ENCODE measurements at places on chromosomes 16 and 17. TPM values are rescaled to one million over a fixed set of nuclear protein-coding genes. Genes with fewer than 3 reads are reported as not detected.

- DNase-seq: peak; percentile 44
Measured at GRCh38 chr17:1095090-1095852, 84.5 kb downstream of the ABR start.

CD300LB gene
- total RNA-seq: 0.27 TPM

DNA sequence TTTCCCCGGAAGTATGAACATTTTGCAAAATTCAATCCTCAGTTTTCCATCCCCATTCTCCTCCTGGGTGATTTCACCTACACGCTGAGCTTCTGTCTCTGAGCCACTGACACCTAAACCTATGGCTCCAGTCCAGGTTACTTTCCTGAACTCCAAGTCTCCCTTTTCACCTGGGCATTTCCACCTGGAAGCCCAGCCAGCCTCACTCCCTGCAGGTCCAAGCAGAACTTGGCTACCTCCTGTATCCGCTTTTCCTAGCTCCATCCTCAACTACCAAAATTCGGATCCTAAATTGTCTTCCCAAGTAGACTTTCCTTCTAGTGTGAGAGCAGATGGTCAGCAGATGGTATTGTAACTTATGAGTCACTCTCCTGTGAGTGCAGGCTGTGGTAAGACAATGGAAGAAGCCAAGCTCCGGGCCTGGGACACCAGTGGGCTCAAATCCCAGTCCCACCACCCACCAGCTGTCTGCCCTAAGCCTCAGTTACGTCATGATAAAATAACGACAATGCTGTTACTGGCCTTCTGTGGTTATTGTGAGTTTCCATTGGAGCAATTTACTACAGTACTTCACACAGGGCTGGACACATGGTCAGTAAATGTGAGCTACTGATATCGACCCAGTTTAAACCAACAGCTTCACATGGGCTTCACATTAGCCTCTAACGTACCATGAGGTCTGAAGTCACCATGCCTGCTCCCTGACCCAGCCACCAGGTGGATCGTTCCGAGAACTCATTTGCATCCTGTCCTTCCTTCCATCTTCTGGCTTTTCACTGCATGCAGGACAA, 33.3 kb downstream of the PECAM1 start:
- no peak for DNase-seq

GRCh38 chr16:5001571-5001970, 32.2 kb downstream of the NAGPA start:
- no peak for DNase-seq

- no peak for DNase-seq
Measured at GRCh38 chr16:68342620-68343019, 31.8 kb downstream of the PRMT7 start.

GDPD3 gene
- total RNA-seq: 75.3 TPM

AANAT gene
- total RNA-seq: not detected

Measured in mucosa of descending colon (tissue), 3 donors.